ENCODE measurements at places on chromosomes 7 and 10.

GRCh38 chr7:630539-630938 lies 96.0 kb upstream of the DNAAF5 start:
- DNase-seq = no peak

DNA sequence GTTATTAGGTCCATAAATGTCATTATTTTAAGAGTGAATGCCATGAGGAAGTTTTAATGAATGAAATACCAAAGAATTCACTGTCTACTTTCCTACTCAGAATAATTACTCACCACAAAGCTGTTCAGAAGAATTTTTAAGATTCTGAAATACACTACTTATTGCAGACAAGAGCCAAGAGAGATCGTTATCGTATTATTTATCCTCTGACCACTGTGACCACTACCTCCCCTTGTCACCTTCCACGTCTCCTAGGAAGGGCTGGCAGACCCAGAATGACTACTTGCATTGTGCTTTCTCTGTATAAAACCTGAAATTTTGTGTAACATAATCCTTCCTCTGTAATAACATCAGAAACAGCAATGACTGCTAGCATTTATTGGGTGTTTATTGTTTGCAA lies 81.9 kb downstream of the ABCB5 start:
- no peak for DNase-seq

- no peak for DNase-seq
Measured at GRCh38 chr7:76108540-76109233, 60.8 kb downstream of the MDH2 start.

DNA sequence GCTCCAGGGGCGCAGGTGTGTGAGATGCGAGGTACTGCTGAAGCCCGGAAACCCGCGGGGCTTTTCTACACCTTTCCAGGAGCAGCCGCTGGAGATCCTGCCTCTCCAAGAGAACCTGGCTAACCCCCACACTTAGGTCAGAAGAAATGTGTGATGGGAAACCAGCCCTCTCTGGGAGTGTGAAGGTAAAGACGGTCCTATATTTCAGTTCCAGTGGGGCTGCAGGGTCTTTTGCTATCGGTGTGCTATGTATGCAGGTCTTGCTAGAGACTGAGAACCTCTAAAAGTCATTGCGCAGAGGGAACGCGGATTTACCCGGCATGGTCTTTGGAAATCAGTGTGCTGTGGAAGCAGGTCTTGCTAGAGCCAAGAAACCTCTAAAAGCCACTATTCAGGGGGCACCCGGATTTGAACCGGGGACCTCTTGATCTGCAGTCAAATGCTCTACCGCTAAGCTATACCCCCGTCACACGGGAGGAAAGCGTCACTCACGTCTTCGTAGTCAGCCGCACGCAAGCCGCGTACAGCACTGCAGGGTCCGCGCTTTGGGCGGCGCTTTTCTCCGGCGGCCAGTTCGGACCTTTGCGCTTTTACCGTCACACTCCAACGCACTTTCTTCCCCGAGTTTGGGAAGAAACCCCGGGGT lies 46.0 kb downstream of the ZNF777 start:
- peak; percentile 32 for DNase-seq

GRCh38 chr10:100009793-100010676 lies at the start of gene DNMBP:
TSS of gene DNMBP (minus strand) at chr10:100009947. CDS start at chr10:99972124, 37,823 bp downstream.
- peak; percentile 31 for DNase-seq

DNA sequence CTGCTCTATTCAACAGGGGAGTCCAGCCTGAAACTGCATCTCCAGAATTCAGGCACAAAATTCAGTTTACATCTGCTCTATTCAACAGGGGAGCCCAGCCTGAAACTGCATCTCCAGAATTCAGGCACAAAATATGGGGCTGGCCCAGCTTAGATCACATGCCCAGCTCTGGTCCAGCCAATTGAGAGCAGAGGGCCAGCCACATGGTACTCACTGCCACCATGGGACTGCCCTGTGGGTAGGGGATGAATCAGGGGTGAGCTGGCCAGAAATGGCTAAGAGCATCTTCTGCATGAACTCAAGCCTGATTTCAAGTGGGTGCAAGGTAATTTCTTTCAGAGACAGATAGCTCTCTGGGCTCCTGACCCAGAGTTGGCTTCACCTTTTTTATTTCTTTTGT lies 156.6 kb upstream of the LYZL2 start:
- no peak for DNase-seq

DNA sequence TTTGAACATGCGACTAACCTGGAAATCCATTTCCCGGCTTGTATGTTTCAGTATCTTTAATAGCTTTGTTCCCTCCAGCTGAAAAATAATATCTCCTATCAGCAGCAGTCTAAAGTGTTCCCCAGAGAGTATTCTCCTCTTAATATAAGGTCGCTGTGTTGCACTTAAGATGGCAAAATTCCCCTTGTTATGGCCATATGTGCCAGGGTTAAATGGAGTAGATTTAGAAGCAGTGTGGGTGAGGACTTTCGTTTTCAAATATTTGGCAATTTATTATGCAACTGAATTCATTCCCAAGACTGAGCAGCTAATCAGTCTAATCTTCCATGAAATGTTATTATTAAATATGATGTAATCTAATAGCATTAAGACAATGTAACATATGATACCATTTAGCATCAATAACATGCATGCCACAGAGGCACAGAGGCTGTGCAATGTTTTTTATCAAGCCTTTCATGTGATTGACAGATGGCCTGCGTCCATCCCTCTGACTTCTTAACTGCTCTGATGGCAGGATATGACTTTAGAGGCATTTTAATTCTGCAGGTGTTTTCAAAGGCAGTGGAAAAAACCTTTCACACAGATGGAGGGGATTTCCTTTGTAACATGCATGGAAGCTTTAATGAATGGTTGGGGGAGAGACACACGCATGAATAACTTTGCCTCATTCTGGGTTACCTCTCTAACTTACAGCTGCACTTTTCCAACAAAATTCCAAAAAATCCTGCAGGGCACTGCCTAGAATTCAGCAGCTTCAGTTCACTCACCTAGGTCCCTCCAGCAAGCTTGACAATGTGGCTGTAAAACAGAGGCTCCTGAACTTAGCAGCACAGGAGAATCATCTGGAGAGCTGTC lies 55.1 kb upstream of the ZPBP start:
- no peak for DNase-seq

GRCh38 chr7:75045881-75046280 lies 27.7 kb downstream of the RCC1L start:
- no peak for DNase-seq
